Fibroblast of gingiva (primary cell): ENCODE measurements at places on chromosomes 12 and 14.

- no peak for DNase-seq
Measured at GRCh38 chr14:101834397-101834796, 72.9 kb downstream of the PPP2R5C start.

DNA sequence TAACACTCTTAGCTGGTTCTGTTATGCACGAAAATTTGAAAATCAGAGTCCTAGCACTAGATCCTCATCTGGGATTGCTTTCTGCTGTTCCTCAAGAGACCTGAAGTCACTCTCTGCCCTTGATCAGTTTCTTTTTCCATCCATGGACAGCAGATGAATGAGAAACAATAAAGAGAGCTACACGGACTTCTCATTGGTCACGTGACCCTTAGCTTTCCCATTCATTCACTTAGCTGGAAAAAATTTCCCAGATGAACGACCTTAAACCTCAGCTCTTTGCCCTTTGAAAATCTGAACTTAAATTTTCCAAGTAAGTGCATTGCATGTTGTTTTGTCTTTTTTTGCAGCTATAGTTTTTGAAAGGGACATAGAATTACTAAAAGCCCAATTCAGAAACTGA lies 27.2 kb upstream of the RGS6 start:
- DNase-seq = no peak

- DNase-seq = no peak
Measured at GRCh38 chr12:21992823-21993222, 51.6 kb upstream of the ABCC9 start.

DNA sequence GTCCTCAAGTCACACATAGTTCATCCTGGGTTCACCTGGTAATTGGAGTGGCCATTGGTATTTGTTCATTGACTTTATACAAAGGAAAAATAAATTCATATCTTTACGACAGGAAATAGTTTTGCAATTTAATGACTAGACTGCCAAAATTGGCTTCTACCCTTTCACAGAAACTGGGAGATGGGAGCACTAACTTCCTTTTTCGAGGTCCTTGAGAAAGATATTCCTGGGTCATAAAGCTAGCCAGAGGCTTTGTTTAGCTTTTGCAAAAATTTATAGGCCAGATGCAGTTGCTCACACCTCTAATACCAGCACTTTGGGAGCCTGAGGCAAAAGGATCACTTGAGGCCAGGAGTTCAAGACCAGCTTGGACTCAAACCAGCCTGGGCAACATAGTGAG lies 10.2 kb upstream of the OR11G2 start:
- no peak for DNase-seq

GRCh38 chr14:103999795-104000440 lies 57.6 kb upstream of the RD3L start:
- no peak for DNase-seq

DNA sequence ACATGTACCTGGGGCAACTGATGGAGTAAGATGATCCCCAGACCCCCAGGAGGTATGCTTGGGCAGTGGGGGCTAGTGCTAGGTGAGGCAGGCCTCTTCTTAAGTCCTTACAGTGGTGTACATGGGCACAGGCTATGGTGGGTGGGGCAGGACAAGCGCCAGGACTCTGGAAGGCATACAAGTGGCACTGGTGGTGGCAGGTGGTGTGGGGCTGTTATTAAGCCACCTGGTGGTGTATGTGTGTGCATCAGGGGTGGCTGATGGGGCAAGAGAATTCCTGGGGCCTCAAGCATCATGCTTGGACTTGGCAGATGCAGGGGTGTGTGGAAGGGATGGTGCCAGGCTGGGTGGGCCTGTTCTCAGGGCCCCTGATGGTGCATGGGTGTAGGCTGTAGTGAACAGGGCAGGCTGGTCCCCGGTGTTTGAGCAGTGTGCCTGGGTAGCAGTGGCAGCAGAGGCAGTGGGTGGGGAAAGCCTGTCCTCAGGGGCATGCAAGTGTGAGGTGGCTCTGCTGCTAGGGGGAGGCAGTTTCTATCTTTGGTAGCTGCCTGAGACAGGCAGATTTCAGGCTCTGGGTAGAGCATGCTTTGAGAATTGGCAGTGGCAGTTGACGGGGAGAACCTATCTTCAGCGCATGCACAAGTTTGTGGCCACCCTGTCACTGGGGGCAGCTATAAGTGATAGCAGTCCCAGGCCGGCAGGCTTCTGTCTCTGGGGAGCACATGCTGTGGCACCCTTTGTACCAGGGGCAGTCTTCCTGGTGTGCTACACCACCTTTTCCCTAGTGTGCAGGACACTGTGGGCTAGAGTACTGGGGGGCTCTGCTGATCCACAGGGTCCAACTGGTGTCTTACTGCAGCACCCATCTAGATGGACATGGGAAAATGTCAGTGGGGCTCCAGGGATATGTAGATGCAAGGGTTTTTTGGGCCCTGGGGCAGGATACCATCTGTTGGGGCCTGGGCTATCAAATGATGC lies 52.6 kb upstream of the ABCD2 start:
- DNase-seq = no peak

DNA sequence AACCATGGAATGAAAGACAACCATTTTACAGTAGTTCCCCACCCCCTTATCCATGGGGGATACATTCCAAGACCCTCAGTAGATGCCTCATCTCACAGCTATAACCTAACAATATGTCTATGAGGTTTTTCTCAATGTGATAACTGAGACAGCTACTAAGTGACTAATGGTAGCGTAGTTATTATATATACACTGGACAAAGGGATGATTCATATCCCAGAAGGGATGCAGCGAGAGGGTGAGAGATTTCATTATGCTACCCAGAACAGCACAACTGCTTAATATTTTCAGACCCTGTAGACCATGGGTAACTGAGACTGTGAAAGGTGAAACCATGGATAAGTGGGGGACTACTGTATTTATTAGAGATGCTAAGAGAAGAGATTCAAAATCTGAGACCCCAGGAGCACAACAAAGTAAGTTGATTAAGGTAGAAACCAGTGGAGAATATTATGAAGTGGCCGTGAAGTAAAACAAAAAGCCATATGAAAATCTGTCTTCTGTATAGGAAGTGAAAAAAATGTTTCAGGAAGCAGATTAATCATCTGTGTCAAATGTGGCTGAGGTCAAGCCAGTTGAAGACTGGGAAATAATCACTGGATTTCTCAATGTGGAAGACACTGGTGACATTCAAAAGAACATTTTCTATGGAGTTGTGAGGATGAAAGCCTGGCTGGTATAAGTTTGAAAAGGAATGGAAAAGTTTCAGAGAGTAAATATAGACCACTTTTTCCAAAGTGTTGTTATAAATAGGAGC lies 77.2 kb downstream of the RPL10L start:
- no peak for DNase-seq

DNA sequence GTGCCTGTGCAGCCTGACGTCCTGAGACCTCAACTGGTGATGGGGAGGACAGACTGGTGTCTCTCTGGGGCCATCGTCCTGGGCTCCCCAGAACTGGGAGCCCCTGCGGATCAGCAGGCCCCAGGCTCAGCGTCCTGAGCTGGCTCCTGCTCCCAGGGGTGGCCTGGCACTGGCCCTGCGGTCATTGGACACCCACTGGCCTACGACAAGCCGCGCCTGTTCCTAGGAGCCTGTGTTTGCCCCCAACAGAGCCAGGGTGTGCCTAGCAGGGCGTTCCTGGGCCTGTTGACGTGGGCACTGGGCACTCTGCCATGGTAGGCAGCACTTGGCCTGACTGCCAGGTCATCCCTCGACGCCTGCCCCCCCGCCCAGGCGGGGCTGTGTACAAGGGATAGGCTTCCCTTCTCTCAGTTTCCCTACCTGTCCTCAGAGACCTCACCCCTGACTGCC lies 8.4 kb downstream of the ADSS1 start:
- no peak for DNase-seq

DNA sequence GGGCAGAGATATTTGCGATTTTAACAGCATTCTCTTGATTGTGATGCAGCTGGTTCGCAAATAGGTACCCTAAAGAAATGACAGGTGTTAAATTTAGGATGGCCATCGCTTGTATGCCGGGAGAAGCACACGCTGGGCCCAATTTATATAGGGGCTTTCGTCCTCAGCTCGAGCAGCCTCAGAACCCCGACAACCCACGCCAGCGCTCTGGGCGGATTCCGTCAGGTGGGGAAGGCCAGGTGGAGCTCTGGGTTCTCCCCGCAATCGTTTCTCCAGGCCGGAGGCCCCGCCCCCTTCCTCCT lies 271 bp upstream of the PSEN1 start:
- no peak for DNase-seq

GRCh38 chr12:49057888-49058287 lies 2.7 kb downstream of the KMT2D start:
- DNase-seq = no peak

GRCh38 chr14:92973261-92973797 lies 50.4 kb downstream of the CHGA start:
- DNase-seq = peak; percentile 69

DNA sequence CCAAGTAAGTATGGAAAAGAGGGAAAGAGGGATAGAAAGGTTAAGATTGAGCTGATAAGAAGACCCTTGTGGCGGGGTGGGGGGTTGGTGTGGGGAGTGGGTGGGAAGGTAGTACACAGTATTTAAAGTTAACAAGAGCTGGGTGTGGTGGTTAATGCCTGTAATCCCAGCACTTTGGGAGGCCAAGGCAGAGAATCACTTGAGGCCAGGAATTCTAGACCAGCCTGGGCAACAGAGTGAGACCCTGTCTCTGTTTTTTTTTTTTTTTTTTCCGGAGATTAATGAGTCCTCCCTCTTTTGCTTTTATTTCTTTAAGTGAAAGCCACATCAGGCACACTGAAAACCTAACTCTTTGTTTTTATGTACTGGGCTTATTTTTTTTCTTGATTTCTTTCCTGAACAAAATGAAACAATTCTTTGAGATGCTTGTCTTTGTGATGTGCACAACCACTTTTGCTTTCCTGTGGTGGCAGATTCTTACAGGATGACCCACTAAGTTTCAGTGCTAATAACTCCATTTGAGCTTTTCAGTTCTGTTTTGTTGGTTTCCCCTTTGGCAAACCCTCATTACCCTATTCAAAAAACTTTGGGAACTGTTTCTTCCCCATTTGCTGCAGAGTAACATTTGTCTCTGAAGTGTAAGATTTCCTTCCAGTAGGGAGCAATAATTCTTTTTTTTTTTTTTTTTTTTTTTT lies 54.8 kb downstream of the WNK1 start:
- no peak for DNase-seq
